Upper lobe of left lung (tissue), 6 donors: ENCODE measurements at places on chromosomes 5 and 9. TPM values are rescaled to one million over a fixed set of nuclear protein-coding genes. Genes with fewer than 3 reads are reported as not detected.

DNA sequence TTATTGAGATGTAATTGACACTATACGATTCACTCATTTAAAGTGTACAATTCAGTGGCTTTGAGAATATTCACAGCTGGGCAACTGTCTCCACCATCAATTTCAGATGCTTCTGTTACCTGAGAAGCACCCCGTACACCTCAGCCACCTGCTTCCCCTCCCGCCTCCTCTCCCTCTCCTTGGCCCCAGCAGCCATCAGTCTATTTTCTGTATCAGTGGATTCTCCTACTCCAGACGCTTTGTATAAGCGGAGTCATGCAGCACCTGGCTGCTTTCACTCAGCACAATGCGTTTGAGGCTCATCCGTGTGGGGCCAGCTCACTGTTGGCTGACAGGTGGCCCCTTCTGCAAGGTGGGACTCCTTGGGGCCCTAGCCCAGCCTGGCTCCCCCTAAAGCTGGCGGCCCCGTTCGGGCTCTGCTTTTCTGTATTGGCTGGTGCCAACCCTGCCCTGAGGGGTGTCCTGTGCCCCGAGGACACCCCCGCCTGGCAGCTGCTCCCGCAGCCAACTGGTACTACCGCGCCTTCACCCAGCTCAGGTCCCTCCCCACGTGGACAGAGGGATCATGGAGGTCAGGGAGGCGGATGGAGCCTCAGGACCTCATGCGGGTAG lies 124.4 kb upstream of the COL5A1 start:
- DNase-seq: no peak

- no peak for DNase-seq
These were observed 8.8 kb downstream of the CLPTM1L start for GRCh38 chr5:1336106-1336561.

GRCh38 chr9:100689635-100690034 lies 111.8 kb downstream of the CAVIN4 start:
- no peak for DNase-seq

DNA sequence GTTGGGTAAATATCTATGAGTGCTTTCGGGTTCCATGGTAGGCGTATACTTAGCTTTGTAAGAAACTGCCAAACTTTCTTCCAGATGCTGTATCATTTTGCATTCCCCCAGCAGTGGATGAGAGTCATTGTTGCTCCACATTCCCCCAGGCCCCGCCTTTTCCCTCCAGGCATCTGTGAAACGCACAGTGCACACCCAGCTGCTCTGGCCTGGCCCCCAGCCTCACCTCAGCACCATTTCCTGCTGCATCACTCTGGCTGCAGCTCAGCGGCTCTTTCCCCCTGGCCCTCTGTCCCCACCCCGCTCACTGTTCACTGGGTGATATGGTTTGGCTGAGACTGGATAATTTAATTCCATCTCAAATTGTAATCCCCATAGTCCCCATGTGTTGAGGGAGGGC lies 76.6 kb upstream of the SPTLC1 start:
- DNase-seq: no peak

- no peak for DNase-seq
These were observed 188.5 kb downstream of the COX7C start for GRCh38 chr5:86806206-86806605.

GRCh38 chr5:175489693-175490443 lies 11.5 kb downstream of the SFXN1 start:
- DNase-seq: no peak

DNA sequence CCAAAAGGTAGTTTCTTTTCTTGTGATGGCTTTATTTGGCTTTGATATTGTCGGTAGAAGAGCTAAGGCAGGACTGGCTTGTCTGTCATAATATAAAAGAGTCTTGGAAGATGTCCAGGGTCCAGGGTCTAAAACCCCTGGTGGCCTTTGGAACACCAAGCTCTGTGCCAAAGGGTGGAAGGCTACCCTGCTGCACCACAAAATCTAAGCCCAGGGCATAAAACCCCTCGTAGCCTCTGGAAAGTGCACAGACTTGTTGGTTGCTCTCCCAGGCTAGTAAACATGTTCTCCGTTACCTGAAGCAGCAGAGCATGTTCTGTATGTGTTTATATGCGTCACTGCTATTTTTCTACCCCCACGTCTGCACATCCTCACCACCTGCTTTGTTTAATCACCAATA lies 75.5 kb downstream of the OSTF1 start:
- no peak for DNase-seq

GRCh38 chr5:139837711-139838380 lies 42.2 kb downstream of the PSD2 start:
- DNase-seq: no peak

- no peak for DNase-seq
These were observed 14.0 kb downstream of the ATP10B start for GRCh38 chr5:160837749-160838593.

GRCh38 chr9:6923086-6923485 lies 165.3 kb downstream of the KDM4C start:
- no peak for DNase-seq

- DNase-seq: no peak
These were observed 25.6 kb downstream of the LYRM7 start for GRCh38 chr5:131196331-131196730.

DNA sequence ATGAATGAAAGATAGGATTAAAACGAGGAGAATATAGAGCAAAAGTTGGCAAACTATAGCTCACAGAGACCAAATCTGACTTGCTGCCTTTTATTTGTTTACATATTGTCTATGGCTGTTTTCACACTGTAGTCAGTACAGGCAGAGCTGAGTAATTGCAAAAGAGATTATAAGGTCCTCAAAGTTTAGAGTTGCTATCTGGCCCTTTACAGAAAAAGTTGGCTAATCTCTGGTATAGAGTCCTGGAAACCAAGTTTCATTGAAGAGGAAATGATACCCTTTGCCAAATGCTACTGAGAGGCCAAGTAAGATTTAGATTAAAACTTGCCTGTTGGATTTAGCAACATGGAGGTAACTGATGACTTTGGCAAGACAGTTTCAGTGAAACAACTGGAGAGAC lies 36.0 kb downstream of the LYRM7 start:
- DNase-seq: no peak

DNA sequence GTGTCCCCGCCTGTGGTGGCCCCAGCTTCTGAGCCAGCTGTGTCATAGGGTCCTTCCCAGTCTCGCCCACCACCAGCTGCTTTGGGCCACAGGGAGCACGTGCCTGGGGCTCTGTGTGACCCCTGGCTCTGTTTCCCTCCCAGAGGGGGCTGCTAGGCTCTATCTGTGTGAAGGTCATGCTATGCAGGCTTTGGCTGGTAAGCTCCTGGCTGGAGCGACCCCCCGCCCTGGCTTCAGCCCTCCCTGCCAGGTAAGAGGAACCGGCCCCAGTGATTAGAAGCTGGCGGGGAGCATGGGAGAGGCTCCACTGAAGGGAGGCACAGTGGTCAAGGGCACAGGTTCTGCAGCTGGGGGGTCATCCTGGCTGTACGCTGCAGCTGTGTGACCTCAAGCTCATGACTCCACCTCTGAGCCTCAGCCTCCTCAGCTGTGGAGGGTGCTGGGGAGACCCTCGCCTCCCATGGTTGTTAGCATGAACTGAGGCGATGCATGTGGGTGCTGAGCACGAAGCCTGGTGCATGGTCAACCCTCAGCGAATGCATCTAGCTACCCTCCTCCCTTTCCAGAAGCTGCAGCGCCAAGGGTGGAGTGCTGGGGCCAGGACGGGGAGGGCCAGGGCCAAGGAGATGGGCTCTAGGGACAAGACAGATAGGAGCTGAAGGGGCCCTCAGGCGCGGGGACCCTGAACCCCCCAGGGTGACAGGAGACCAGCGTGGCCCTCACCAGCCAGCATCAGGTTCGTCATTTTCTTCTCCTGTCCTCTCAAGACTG lies 163.8 kb upstream of the MVB12B start:
- peak; percentile 52 for DNase-seq

GRCh38 chr5:79936646-79937216 lies 54.3 kb downstream of the MTX3 start:
- no peak for DNase-seq

DNA sequence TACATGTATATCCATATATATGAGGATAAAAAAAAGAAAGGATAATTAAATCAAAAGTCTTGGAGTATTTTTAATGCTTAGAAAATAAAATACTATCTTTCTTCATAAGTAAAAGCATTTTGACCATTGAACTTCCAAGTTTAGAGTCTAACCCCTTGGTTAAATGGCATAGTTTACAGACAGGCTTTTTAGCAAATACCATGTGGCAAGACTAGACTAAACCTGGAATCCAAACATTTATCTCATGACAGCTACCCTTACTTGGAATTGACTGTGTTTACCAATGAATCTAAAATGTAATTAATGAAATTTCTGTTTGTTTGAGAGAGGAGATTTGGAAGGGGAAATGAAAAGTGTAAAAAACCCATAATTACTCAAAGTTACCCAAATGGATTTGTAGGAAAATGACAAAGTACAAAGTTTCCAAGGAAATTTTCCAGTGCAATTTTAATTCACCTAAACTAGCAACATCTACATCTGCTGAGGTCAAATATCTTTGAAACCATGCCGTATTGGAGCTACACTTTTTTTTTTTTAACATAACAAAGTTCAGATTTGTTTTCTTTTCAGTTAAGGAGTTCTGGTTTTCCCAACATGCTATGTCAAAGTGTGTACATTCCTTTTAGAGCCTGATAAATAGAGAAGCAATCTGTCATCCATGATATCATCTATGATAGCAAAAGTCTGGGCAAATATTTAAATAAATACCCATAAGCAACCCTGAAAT lies 272.1 kb upstream of the DAB2 start:
- DNase-seq: no peak

DNA sequence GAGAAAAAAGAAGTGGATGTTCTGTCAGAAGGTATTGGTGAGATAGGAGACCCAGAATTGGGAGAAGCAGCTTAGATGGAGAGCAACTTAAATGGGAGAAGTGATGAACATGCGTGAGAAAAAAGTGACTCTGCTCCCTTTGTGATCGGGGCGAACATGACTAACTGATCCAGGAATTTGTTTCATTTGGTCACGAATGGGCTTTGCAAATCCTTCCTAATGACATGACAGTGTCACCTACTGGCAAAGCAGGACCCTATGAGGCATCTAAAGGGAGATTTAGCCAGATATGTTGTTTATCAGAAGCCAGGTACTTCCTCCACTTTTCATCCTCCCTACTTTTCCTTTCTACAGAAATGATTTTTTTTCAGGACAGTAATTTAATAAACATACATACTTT lies 787.4 kb upstream of the RGMB start:
- DNase-seq: no peak

- no peak for DNase-seq
These were observed 13.4 kb upstream of the SLC2A6 start for GRCh38 chr9:133492061-133493021.

DNA sequence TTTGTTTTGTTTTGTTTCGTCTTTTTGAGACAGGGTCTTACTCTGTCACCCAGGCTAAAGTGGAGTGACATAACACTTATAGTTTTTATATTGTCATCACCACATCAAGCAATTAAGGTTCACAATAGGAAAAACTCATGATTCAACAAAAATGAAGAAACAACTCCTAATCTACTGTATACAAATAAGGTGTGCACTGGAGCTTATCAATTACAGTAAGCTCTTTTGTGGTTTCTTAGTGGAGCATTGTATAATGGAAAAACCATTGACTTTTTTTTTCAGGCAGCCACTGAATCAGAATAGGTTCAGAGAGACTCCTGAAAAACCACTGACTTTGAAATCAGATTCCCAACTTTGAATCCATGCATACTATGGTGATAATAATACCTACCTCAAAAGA lies 10.8 kb upstream of the PLIN2 start:
- no peak for DNase-seq

- no peak for DNase-seq
These were observed 55.7 kb upstream of the EQTN start for GRCh38 chr9:27352457-27353165.

DNA sequence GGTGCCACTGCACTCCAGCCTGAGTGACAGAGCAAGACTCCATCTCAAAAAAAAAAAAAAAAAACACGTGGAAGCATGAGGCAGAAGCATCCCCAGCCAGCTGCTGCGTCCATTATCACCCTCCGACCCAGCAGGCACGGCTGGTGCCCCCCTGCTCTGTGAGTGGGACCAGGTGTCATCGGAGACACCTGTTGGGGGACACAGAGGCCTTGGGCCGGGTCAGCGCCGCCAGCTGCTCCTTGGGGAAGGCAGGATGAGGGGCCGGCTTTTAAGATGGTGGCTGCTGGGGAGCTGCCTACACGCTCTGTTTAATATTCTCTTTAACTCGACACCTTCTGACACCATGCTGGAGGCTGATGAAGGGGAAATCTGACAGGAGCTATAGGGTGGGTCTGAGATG lies 80.2 kb upstream of the RUFY1 start:
- DNase-seq: peak; percentile 68

DNA sequence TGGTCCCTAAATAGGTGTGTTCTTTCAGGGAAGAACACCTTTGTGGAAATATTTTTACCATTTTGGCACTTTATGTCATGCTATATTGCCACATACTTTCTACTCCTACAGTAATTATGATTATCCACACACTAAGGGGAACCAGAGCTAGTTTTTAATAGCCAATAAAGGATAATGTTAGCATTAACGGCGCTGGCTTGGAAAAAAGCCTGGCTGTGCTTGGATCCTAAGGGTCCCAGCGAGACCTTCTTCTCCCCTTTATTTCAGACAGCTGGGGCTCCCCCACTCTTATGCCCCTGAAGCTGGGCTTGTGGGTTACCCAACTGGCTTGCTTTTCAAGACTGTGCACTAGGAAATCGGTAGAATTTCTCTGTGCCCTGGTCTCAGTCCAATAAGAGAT lies 158.5 kb upstream of the NFIL3 start:
- no peak for DNase-seq

DNA sequence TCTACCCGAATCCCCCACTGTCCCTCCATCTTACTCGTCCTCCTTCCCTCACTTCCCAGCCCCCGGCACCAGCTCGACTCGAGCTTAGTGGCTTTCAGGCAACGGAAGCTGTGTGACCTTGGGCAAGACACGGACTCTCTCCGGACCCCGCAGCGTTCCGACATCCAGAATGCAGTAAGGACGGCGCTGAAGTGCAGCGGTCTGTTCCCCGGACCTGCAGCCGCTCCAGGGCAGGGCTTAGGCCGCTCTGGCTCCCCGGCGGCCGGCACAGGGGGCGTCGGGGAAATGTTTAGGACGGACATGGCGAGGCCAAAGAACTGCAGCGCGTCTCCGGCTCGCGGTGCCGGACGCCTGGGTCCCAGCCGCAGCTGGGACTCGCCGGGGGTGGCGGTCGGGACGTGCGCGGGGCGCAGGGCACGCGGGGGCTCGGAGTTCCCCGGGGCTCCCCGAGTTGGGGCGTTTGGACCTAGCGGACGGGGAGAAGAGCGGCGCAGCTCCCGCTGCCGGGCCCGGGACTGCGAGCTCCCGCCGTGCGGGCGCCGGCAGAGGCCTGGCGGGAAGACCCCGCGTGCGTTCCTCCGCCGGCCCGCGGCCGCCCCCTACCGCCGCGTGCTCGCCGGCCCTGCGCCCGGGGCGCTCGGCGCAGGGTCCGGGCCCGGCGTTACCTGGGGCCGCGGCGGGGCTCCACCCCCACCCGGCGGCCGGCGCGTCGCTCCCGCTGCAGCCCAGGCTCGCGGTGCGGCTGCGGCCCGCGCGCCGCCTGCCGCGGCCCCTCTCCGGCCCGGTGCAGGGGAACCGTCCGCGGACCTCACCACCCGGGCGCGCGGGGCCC lies 5.6 kb upstream of the RNF44 start:
- peak; percentile 90 for DNase-seq

Gene SPATA31A7
- not detected for total RNA-seq

Gene GPR151
- total RNA-seq: not detected

Gene GABRA1
- not detected for total RNA-seq

Gene S1PR3
- 3.3 TPM for total RNA-seq

Gene PCDHGB4
- total RNA-seq: 3.1 TPM

Gene SPAG8
- 18.4 TPM for total RNA-seq

Gene SPATA6L
- total RNA-seq: 29.3 TPM

Gene CLK4
- total RNA-seq: 47.9 TPM

Gene FGFR4
- 47.0 TPM for total RNA-seq

Gene ELOVL7
- total RNA-seq: 2.1 TPM

Gene DIMT1
- total RNA-seq: 16.3 TPM

Gene TTC16
- total RNA-seq: 1.5 TPM

Gene CCL21
- total RNA-seq: 92.0 TPM
